Heart right ventricle (tissue), 16 donors: ENCODE measurements at places on chromosomes 3 and 15.

- peak overlapping the region; percentile 30 for H3K27ac ChIP-seq
- peaks cover 4% of the 10 kb centered on the region for H3K27me3 ChIP-seq
- DNase-seq = no peak
These were observed 31.1 kb downstream of the ADAMTS17 start for GRCh38 chr15:100310513-100311153.

DNA sequence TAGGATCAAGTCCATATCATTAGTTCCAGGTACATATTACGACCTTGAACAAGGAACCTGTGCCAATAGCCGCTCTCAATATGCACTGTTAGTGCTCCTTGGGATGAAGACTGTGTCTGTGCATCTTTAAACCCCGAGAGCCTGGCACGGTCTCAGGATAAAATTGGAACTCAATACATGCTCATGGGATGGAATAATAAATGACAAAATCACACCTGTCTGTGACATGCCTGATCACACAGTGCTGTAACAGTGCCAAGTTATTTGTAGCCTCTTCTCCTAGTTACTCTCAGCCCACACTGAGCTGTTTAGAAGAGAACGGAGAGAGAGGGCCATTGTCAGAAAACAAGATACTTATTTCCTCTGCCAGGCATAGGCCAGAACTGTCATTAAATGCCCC lies 82.2 kb downstream of the SSR3 start:
- H3K4me3 ChIP-seq = no peak overlapping the region
- no peaks in the 10 kb centered on the region for H3K27me3 ChIP-seq
- no peak overlapping the region for H3K27ac ChIP-seq
- no peak for DNase-seq
- no peaks in the 10 kb centered on the region for H3K36me3 ChIP-seq

DNA sequence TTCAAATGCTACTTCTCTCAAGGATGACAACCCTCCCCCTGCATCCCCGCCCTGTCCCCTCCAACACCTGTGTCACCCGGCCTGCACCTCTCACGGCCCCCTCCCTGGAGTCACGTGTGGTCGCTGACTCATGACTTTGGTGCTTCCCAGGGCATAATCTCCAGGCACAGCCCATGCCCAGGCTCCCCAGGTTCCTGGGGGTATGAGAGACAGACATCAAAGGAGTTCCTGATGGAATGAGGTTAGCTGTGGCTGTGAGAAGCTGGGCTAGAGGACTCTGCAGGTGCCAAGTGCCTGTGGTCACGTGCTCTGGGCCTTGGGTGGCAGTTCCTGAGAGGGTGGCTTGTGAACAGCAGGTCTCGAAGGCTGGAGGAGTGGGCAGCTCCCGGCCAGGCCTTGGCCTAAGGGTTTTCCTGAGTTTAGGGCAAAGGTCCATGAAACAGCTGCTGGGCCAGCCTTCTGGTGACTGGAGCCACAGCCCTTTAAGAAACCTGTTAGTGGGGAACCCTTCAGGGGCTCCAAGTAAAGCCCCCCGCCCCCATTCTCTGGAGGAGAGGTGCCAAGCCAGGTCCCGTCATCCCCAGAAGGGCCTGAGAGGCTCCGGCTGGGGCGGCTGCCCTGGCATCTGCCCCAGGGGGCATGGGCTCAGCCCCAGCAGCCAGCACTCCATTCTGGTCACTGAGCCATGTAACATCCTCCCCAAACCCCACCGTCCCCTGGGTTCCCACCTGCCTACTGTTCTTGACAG lies 230.0 kb downstream of the XXYLT1 start:
- no peak overlapping the region for H3K27ac ChIP-seq
- no peaks in the 10 kb centered on the region for H3K4me1 ChIP-seq
- H3K36me3 ChIP-seq = no peaks in the 10 kb centered on the region
- no peak overlapping the region for H3K4me3 ChIP-seq

DNA sequence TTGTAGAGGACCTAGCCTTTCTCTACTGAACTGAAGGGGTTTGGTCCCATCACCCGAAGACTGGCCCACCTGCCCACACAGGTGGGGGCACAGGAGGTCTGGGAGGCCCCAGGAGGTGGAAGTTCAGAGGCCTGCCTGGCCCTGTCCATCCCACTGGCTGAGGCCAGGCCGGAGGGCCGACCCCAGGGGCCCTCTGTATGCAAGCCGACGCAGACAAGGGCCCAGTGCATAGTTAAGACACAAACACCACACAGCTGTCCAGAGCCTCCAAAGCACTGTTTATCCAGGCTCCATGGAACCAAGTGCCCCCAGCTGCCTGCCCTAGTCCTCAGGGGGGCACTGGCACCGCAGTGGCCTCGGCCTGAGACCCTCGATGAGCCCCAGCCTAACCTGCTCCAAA lies 26.7 kb downstream of the SNX33 start:
- H3K36me3 ChIP-seq = no peaks in the 10 kb centered on the region
- no peak overlapping the region for H3K4me3 ChIP-seq
- peak overlapping the region; percentile 79 for H3K27ac ChIP-seq
- H3K4me1 ChIP-seq = peaks cover 63% of the 10 kb centered on the region
- H3K27me3 ChIP-seq = no peaks in the 10 kb centered on the region

GRCh38 chr3:134211797-134212196 lies 38.9 kb downstream of the RYK start:
- H3K36me3 ChIP-seq = peaks cover 47% of the 10 kb centered on the region
- no peak overlapping the region for H3K27ac ChIP-seq
- peak; percentile 36 for DNase-seq
- no peaks in the 10 kb centered on the region for H3K4me1 ChIP-seq

DNA sequence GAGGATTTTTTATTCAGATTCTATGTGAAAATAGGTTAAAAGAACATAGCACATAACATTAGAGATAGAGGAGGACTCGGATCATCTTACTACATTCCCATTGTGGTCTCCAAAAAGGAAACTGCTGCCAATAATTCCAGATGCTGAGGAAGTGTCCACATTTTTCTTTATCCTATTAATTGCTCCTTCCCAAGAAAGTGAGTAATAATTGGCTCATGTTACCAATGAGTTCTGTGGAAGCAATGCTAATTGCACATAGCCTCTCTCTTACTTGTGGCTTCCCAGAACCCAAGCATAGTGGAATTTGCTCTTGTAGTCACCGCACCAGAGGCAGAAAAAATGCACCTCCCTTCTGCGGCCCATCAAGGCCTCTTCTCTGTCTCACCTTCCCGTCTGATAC lies 208.4 kb downstream of the PLOD2 start:
- no peaks in the 10 kb centered on the region for H3K36me3 ChIP-seq
- H3K27me3 ChIP-seq = no peaks in the 10 kb centered on the region
- no peaks in the 10 kb centered on the region for H3K4me1 ChIP-seq
- no peak overlapping the region for H3K27ac ChIP-seq
- no peak overlapping the region for H3K4me3 ChIP-seq

DNA sequence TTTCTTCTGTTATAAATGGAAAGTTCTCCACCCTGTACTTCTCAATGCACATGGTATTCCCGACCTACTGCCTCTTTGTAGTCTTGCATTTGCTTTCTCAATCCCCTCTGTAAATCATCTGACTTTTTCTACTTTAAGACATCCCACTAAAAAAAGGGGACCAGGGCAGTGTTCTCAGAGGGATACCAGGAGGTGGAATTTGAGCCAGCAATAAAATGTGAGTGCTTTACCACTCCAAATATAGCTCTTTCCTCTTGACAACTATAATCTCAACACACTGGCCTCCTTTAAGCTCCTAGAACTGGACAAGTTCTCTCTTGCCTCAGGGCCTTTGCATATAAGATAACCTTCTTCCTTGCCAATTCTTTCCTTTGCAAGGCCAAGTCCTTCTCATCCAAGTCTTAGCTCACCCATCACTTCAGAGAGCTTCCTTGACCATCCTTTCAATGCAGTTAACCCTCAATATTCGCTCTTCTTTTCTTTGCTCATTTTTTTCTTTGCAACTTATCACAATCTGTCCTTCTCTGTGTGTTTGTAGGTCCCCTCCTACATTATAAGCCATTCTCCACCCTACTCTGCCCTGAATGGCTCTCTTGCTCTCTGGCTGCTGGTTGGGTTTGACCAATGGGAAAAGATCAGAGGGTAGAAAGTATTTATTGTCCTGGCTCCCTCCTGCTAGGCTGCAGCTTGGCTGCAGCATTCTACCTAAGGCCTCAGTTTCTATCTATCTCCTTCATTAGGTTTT lies 93.4 kb downstream of the PRICKLE2 start:
- H3K27me3 ChIP-seq = no peaks in the 10 kb centered on the region
- no peak overlapping the region for H3K27ac ChIP-seq
- no peak for DNase-seq
- no peak overlapping the region for H3K4me3 ChIP-seq
- H3K4me1 ChIP-seq = no peaks in the 10 kb centered on the region

- DNase-seq = no peak
- no peak overlapping the region for H3K27ac ChIP-seq
- no peak overlapping the region for H3K4me3 ChIP-seq
- H3K4me1 ChIP-seq = no peaks in the 10 kb centered on the region
These were observed 35.8 kb downstream of the MYO9A start for GRCh38 chr15:72082176-72082575.

DNA sequence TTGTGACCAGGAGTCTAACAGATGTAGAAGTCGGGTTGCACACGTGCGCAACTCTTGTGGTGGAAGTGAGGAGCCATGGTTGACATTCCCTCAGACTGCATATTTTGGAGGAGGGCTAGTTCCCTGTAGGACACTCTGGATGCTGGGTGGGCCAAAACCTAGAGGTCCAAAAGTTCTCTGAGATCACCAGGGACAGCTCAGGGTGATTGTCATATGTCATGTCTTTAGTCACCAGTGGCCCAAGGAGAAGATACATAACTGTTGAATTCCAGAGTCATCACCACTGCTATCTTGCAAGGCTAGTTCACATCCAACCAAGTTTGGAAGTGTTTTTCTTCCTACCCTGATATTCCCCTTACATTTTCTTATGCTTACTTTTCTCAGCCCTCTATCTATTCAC lies 95.2 kb upstream of the C3orf80 start:
- no peak overlapping the region for H3K4me3 ChIP-seq
- no peaks in the 10 kb centered on the region for H3K27me3 ChIP-seq
- no peak for DNase-seq
- H3K27ac ChIP-seq = no peak overlapping the region

DNA sequence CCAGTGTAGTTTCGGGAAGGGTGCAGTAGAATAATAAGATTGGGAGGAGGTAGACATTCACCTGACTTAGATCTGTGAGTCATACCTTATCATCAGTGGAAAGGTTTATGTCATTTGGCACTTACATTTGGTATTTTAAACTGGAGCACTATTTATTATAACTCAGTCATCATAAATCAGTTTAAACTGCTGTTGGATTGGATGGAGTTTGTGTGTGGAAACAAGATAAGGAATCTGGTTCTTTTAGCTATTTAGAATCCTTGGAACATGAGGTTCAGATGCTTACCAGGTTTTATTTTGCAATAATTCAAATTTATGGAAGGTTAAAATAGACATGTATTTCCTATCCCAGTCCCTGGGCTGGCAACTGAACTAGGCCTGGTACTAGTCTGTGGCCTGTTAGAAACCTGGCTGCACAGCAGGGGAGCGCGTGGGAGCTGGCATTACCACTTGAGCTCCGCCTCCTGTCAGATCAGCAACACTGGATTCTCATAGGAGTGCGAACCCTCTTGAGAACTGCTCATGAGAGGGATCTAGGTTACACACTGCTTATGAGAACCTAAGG lies 34.5 kb downstream of the ZFAND6 start:
- H3K27ac ChIP-seq = no peak overlapping the region
- no peaks in the 10 kb centered on the region for H3K36me3 ChIP-seq
- peak; percentile 38 for DNase-seq
- peaks cover 29% of the 10 kb centered on the region for H3K4me1 ChIP-seq
- no peaks in the 10 kb centered on the region for H3K27me3 ChIP-seq
- no peak overlapping the region for H3K4me3 ChIP-seq

DNA sequence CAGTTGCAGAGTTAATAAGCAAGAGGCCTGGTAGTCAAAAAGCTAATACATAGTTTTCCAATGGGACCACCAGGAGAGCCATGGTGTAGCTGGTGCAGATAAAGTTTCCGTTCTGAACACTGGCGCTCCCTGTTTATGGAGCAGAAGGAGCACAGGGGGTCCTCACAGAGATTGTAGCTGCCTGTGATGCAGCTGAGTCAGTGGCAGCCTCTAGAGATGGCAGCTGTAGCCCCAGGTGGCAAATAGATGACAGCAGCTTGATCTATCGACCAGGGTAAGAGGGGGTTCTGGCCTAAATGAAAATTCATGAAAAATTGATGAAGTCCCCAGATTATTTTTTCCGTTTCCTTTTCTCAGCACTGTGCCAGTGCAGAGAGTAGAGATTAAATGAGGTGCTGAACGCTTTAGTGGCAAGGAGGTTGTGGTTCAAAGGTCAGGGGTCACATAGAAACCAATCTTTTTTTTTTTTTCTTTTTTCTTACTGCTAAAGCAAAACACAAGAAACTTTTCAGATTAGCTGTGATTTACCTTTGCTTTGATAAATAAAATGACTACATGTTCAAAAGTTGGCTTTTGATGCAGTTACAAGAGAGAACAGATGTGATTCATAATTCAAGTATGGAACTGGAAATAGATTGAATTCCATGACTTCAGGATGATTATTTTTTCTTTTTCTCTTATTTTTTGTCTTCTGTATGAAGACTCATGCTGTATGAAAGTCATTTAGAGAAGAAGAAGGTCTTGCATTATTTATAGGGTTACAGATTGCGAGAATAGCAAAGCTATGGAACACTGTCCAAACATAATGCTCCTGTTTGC lies 63.3 kb downstream of the ROBO2 start:
- H3K36me3 ChIP-seq = no peaks in the 10 kb centered on the region
- no peak overlapping the region for H3K27ac ChIP-seq
- no peaks in the 10 kb centered on the region for H3K27me3 ChIP-seq
- H3K4me1 ChIP-seq = no peaks in the 10 kb centered on the region
- H3K4me3 ChIP-seq = no peak overlapping the region
- no peak for DNase-seq

GRCh38 chr3:112646623-112647022 lies 5.7 kb upstream of the CCDC80 start:
- DNase-seq = no peak
- H3K36me3 ChIP-seq = no peaks in the 10 kb centered on the region
- H3K4me3 ChIP-seq = no peak overlapping the region
- H3K27ac ChIP-seq = no peak overlapping the region
- peaks cover 34% of the 10 kb centered on the region for H3K4me1 ChIP-seq
- H3K27me3 ChIP-seq = peaks cover 6% of the 10 kb centered on the region

DNA sequence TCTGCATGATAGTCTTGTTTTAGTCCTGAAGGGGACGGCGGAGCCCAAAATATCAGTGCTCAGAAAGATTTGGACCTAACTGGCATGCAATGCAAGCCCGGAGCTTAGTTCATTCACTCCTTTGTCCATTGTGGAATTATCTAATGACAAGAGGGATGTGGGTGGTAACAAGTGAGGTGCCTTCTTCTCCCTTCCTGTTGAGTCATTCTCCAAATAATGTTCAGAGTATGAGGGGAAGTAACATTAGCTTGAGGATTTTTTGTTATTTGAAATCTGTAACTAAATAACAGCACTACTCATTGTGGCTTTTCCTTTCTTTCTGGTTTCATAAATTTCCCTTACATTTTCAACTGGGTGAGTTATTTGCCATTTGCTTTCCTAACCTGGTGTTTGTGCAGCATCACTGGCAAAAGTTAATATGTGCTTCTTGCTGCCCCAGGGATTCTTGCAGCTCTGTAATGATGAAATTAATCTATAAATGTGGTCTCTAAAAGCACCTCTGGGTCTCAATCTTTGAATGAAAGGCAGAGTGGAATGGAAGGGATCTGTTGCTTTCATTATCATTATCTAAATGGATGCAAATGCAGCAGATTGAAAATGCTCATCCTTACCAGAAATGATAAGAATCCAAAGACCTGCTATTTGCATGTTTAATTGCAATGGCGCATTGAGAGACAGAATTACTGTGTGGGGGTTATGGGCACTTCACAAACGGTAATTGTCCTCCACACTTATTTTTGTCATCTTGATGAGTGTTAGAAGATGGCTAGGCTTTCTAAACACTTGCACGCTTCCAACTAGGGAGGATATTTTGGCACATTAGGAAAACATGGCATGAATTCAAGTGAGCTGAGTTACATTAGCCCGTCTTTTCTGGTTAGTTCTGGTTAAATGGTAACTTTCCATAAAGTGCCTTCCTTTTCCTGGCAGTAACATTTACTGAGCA lies 89.9 kb upstream of the MITF start:
- H3K27ac ChIP-seq = no peak overlapping the region
- H3K27me3 ChIP-seq = no peaks in the 10 kb centered on the region
- peaks cover 23% of the 10 kb centered on the region for H3K4me1 ChIP-seq
- peak overlapping the region; percentile 9 for H3K4me3 ChIP-seq
